ENCODE measurements at places on chromosomes 3 and 15.

DNA sequence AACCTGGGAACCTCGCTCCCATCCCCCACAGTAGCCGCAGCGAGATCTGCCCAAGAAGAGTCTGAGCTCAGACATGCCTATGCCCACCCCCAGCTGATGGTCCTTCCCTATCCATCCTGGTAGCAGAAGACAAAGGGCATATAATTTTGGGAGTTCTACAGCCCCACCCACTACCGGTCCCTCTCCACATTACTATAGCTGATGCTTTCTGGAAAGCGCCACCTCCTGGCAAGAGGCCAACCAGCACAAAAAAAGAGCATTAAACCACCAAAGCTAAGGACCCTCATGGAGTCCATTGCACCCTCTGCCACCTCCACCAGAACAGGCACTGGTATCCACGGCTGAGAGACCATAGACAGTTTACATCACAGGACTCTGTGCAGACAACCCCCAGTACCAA is 168.4 kb downstream of the MEGF11 start:
- DNase-seq, result no peak

DNA sequence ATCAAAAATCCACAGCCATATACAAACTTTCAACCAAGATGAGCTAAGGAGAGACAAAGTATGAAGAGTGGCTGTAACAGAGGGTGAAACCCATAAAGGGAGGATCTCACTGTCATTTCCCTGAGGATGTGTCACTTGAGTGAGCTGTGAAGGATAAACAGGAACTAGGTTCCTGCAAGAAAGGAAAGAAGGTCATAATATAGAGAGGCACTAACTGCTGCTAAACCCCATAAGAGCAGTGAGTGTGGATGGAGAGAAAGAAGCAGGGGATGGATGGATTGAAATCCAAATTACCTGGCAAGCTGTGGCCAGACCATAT is 45.2 kb upstream of the CADPS start:
- DNase-seq, result no peak

- DNase-seq, result no peak
Measured at GRCh38 chr15:85492406-85492805, 112.0 kb downstream of the AKAP13 start.

DNA sequence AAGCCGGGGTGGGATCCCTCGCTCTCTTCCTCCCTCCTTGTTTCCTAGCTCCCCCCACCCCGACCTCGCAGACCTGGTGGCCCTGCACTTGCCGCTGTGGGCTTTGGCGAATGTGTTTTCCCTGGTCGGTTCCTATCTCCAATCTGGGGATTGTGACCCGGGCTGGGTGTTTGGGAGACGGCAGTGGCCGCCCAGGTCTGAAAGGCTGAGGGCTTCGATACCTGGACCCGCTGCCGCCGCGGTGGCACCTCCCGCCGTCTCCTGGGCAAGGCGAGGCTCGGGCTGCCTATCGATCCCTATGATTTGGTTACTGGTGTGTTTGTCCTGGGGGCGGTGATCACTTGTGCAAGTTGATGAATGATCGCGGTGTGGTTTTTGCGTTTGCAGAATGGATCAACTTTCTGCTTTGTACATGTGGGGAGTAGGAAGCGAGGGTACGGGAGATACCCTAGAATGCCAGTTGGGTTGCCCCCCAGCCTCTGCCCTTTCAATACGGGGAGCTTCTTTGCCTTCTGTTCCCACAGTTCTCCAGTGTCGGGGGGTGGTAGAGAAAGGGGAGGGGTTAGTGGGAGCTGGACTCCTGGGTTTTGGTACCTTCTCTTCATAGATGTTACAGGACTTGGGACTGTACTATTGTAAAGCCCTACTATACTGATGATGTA is 3.0 kb downstream of the BBX start:
- peak; percentile 7 for DNase-seq

GRCh38 chr3:71166339-71167240 is 416.9 kb downstream of the FOXP1 start:
- no peak for DNase-seq

GRCh38 chr3:8571256-8571655 is 69.6 kb downstream of the LMCD1 start:
- no peak for DNase-seq

DNA sequence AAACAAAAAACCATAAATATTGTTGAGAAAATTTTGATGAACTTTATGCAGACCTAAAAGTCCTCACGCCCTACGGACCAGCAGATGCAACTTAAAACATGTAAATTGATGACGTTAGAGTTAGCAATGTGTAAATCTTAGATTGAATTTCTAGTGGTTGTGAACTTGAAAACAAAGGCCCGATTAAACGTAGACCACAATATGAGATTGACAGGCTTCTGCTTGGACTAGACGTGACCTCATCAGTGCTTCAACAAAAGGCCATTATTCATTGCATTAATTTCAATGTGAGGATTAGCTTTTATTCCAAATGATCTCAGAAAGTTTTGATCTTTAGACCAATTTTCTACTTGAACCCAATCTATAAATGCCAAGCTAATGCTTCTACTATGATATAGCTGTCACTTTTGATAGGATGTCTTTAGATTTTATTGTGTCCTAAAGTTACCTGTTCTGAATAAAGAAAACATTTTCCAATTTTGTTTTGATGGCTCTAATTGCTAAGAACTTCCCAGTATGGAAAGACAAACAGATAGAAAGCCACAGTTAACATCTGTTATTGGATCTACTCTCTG is 55.4 kb upstream of the SPPL2A start:
- DNase-seq, result no peak

GRCh38 chr3:7667774-7668173 is 806.9 kb downstream of the GRM7 start:
- no peak for DNase-seq

GRCh38 chr3:70984776-70985482 is 598.6 kb downstream of the FOXP1 start:
- DNase-seq, result no peak

DNA sequence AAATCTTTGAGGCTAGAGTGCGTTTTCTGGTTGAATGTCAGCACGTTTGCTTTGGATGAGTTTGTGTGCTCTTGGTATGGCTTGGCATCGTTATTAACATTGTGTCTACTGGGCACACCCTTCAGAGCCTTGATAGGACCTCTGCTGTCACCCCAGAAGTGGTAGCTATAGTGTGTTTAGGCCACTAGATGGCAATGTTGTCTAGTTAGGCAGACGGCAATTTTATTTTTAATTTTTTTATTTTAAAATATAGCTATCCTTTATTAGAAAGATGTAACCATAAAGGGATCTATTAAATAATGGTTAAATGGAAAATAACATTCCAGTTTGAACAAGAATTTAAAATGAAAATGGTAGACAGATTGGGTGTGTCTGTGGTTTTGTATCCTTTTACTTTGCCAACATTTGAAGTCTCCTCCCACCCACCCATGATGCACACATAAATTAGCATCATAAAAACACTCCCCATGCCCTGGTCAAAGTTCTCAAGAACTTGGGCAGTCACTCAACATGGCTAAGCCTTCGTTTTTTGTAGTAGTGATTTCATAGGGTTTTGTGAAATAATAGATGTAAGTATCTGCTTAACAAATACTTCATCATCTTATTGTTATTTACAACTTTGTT is 200.7 kb downstream of the KCNH8 start:
- DNase-seq, result peak; percentile 25

DNA sequence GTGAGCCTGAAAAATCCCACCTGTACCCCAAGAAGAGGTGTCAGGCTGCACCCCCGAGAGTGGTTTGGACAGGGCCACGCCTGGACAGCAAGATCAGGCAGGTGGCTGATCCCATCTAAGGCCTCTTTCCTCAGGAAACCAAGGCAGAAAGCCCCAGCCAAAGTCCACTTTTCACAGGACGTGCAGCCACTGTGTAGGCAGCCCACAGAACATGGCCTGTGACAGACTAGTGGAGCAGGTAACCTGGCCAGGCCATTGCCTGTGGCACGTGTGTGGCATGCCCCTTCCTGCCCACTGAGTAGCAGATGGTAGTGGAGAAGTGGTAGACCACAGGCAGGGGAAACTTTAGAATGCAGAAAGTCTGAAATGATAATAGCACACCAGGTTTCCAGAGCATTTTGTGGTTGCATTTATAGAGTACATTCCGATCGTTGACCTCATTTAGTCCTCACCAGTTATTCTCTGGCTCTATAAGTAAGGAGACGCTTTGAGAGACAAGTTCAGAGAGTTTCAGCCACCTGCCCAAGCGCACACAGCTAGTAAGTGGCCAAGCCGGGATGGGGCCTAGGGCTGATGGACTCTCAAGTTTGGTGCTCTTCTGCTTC is 68.7 kb downstream of the AAGAB start:
- DNase-seq, result peak; percentile 70

- no peak for DNase-seq
Measured at GRCh38 chr3:98890965-98891910, 10.3 kb downstream of the DCBLD2 start.

DNA sequence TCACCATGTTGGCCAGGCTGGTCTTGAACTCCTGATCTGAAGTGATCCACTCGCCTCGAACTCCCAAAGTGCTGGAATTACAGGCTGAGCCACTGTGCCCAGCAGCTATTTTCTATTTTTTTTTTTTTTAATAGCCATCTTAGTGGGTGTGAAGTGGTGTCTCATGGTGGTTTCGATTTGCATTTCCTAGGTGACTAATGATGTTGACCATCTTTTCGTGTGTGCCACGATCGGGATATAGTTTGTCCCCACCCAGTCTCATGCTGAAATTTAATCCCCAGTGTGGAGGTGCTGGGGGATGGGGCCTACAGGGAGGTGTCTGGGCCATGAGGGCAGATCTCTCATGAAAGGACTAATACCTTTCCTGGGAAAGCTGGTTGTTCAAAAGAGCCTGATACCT is 41.8 kb upstream of the MUC13 start:
- DNase-seq, result no peak

DNA sequence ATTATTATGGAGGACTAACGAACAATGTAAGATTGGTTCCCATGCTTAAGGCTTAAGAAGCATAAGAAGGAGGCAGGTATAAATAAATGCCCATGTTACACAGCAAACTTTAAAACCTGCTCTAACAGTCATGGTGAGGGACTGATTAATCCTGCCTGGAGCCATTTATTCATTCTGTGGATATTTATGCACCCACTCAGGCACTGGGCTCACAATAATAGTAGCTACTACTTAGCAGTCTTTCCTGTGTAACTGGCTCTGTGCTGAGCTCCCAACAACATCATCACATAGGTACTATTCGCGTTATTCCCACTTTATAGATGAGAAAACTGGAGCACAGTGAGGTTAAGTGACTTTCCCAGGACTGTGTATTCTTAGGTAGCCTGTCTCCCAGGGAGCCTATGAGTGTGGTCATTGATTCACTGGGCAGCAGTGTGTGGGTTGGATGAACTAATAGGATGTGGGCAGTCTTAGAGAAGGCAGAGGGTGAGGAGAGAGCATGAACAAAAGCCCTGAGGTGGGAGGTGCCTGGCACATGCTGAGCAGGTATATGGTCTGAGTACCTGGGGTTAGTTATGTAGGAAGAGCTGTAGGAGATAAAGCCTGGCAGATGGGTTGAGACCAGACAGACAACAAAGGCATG is 44.1 kb upstream of the UMPS start:
- DNase-seq, result peak; percentile 4

GRCh38 chr3:16935781-16936180 is 51.0 kb downstream of the PLCL2 start:
- no peak for DNase-seq

DNA sequence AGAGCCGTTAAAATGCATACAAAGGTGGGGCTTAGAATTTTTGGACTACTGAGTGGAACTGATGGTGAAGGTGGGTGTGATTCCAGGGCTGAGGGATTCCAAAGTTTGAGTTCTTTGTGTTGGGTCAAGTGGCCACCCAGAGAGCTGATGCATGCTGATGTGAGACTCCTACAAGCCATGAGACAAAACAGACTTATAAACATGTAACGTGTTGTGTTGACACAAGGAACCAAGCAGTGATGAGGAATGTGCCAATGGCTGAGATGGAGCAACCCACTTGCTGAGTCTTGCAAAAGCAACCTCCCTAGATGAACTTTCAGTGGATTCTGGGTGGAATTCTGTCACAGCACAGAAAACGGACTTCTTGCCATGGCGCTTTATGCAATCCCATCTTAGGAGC is 289.0 kb downstream of the TLE3 start:
- DNase-seq, result peak; percentile 36

GRCh38 chr3:73511571-73512525 is 112.9 kb downstream of the PDZRN3 start:
- DNase-seq, result no peak

GRCh38 chr3:146732325-146732724 is 127.2 kb upstream of the PLSCR5 start:
- no peak for DNase-seq
